ENCODE measurements at places on chromosomes 3 and 15. TPM values are rescaled to one million over a fixed set of nuclear protein-coding genes. Genes with fewer than 3 reads are reported as not detected.

Gene ANKUB1
- total RNA-seq: 4.2 TPM

Gene TEX55
- not detected for total RNA-seq

Gene TRH
- total RNA-seq: 29.1 TPM

Gene CLDN18
- not detected for total RNA-seq

Gene GASK1A
- total RNA-seq: 9.9 TPM

Gene GHSR
- total RNA-seq: 0.69 TPM

Data from diencephalon (tissue), 1 donor.